ENCODE measurements at places on chromosomes 7 and 10.
A peak's percentile ranks its signal among the peaks of the same experiment; 100 is the strongest.

- DNase-seq = no peak
Measured at GRCh38 chr10:100823194-100823593, 77.8 kb downstream of the PAX2 start.

DNA sequence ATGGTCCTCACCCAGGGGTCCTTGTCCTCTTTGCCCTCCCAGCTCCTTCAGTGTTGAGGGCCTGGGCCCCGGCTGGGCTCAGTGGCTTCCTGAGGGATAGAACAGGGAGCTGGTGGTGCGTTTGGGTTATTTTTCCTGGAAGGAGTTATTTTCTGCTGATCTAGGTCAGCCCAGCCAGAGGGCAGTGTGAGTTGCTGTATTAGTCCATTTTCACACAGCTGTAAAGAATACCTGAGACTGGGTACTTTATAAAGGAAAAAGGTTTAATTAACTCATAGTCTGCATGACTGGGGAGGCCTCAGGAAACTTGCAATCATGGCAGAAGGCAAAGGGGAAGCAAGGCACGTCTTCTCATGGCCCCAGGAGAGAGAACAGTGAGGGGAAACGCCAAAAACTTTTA is 122.4 kb upstream of the PCBD1 start:
- DNase-seq = no peak

DNA sequence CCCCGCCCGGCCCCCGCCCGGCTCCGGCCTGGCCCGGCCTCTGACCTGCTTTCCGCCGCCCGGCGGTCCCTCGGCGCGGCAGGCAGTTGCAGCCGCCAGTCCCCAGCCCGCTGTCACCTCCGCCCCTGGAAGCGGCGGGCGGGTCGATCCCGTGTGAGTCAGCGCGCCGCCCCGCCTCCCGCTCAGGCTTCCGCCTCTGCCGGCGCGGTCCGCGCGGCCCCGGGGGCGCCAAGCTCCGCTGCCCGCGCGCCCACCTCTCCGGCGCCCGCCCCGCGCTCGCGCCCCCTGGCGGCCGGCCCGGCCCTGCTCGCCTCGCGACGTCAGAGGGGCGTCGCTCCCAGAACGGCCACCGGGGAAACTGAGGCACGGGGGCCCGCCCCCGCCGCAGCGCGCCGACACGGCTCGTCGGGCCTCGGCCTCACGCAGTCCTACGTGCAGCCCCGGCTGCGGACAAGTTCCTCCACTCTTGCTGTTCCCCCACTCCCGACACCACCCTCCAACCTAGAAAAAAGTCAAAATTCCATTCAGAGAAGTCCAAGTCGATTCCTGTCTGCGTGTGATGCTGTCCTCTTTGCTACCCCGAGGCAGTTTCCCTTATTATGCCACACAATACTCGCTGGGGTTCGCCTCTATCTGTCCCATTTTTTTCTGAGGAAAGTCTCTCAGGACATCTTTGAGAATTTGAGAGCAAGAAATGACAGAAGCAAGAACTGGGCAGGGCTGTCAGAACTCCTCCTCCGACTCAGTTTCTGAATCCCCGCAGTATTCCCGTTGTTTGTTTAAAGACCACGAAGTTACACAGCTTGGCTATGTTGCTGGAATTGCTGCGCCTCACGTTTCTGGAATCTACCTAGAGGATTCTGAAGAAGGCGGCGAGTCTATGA is at the start of gene DNMBP:
Gene DNMBP, minus strand, starts transcription at position 155 of the 884 bp plus-strand sequence. CDS start 37,823 bp downstream, outside the sequence.
- DNase-seq = peak; percentile 58

GRCh38 chr7:99272476-99273045 is at the start of gene MYH16:
Gene MYH16 (plus strand): TSS chr7:99272839.
- no peak for DNase-seq

GRCh38 chr10:90319188-90319914 is 538.5 kb downstream of the HTR7 start:
- DNase-seq = no peak

DNA sequence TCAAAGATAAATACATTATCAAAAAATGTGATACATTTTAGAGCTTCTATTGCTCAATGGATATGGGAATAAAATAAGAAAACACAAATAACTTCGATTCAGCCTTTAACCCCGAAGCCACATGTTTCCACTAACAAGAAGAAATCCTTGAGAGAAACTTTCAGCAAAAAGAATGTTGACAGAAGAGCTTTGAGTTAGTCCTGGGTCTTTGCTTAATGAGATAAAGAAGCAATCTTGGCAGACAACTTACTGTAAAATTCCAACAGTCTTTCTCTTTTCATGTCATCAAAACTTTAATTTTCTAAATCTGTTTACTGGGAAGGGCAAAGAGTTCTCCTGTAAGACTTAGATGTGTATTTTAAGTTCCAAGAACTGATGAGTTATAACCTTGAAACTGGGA is 810.2 kb downstream of the CNTNAP2 start:
- DNase-seq = no peak

DNA sequence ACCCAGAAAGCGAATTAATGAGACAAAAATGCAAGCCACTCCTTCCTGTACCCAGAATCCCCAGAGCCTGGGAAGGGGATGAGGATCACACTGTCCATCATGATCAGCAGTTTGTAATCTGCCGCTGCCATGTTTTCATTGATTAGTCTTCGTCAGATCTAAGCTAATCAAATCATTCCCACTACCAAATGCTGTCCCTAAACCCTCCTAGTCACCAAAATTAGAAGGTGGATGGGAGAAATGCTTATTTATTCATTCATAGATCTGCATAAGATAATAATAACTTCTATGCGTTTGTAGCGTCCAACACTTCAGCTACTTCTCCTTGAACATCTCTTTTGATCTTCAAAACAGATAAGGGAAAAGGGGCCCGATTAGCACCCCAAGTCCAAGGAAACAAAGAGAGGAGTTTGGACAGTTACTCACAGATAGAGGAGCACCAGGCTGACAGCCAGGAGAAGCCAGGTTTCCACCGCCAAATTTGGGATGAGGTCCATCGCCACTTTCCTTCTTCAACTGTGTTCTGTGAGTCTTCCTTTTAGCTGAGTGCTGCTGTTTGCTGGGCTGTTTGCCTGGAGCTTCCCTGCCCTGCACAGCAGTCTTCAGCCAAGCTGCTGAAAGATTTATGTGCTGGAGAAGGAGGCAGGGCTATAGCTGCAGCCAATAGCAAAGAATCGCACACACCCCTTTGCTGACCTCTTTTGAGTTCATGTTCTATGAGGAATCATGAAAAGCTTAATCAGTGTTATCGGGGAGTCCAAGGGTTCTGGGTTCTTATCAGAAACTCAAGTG is at the start of gene CYP3A5:
Gene CYP3A5, minus strand, starts transcription at position 597 of the 792 bp plus-strand sequence. Its CDS starts 100 bp downstream, at position 497.
- DNase-seq = no peak

- no peak for DNase-seq
Measured at GRCh38 chr10:17273403-17273802, 45.4 kb downstream of the VIM start.

DNA sequence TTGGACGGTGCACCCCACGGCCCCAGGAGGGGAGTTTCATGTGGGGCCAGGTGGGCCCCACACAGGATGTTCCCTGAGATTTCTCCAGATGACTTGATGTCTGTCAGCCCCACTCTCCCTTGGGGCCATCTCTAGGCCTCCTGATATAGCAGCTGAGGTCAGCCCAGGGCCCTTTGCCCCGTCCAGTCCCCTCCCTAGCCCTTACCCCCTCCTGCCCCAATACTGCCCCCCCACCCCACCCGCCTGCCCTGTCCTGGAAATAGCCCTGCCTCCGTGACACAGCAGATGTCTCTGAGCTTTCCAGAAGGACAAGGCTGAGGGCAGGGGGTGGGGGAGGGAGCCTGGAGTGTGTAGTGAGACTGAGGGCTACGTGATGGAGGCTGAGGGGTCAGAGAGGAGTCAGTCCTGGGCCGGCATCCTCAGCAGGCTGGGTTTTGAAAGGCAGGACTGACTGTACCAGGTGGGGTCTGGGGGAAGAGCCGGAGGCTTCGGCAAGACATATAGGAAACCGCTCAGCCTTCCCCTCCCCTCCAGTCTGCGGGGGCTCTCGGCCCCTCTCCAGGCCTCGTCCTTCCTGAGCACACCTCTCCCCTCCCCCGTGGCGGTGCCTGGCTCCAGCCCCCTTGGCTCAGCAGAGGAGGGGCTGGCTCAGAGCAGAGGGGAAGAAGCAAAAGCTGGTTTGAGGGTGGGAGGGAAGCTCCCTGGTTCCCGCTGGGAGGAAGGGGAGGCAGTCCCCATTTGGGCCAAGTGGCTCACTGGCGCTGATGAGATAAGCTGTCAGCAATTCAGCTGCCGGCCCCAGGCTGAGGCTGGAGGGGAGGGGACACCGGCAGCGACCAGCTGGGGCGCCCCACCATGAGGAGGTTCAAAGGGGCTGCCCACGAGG is 2.0 kb downstream of the FLNC start:
- DNase-seq = no peak

DNA sequence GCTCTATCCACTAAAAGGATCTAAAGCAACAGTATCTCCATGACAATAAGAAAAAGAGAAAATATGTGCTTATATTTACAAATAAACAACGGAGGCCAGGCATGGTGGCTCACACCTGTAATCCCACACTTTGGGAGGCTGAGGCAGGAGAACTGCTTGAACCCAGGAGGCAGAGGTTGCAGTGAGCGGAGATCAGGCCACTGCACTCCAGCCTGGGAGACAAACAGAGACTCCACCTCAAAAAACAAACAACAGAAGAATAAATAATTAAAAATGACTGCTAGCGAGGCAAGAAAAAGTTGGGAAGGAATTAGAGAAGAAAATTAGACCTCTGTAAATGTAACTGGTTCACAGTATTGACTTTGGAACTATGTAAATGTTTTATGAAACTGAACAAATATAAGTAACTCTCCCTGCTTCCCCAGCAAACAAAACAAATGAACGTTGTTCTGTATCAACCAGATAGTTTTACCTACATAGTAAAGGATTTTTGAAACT is 17.1 kb downstream of the TRIM24 start:
- DNase-seq = no peak

DNA sequence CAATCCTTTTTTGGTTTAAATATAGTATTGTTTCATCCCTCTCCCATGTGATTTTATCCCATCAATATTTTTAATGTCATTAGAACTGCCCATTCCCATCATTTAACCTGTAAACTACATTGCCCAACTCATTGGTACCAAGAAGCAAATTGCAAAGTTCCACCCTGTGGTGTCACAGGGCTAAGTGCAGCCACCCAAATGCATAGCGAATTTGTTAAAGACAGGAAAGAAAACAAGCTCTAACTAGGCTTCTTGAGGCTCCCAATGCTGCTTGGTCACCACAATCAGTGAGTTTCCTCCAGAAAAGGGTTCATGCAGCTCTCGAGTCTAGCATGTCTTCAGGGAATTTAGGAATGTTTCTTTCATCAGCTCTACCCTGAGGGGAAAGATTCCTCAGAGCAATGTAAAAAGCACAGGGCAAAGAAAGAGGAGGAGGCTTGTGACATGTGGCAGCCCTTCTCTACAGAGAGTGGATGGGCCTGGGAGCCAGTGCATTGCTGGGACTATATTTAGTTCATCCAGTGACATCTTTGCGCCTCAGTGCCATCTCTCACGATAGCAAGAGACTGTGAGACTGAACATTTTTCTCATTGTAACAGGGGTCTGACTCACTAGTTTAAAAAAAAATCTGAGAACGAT is 58.1 kb downstream of the CAV1 start:
- no peak for DNase-seq

- DNase-seq = no peak
Measured at GRCh38 chr7:15720849-15721471, 34.5 kb upstream of the MEOX2 start.

GRCh38 chr7:27091941-27092818 is 3.6 kb downstream of the HOXA1 start:
- no peak for DNase-seq

GRCh38 chr10:124705817-124706461 is 38.2 kb downstream of the FAM53B start:
- DNase-seq = no peak

- peak; percentile 42 for DNase-seq
Measured at GRCh38 chr10:97196223-97197029, 10.7 kb upstream of the SLIT1 start.

GRCh38 chr7:105389088-105389650 is 448 bp upstream of the SRPK2 start:
- DNase-seq = peak; percentile 10

DNA sequence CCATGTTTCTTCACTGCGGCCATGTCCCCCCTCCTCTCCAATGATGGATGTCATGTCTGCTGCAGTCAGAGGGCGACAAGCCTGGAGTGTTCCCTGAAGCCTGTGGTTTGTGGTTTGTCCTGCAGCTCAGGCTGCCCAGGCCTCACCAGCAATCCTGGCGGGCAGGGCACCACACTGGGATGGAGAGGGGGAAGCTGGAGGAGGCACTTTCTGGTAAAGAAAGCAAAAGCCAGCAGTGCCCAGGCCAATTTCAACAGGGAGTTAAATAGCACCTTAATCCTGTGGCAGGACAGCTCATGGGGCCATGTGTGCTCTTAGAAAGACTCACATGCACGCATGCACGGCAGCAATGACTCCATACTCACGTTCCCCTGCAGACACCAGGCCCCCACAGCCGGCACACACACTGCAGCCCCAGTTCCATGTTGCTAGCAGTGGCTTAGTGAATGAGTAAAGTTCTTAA is 158.3 kb downstream of the EGFR start:
- DNase-seq = no peak

- DNase-seq = no peak
Measured at GRCh38 chr10:90484518-90484917, 373.3 kb downstream of the HTR7 start.

DNA sequence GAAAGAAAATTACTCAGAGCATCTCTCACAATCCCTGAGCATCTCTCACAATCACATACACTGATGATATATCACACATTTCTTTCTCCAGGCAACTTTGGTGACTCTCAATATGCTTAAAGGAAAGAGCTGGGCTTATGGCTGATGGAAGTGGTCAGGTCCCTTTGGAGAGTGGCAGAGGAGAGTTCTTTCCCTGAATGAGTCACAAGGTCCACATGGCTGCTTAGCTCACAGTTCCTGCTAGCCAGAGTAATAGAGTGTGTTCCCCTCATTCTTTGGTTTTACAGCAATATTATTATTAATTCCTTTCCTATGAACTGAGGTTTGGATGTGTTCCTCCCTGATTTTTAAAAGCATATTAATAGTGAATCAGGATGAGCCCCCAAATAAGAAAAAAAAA is 287.4 kb downstream of the C7orf25 start:
- no peak for DNase-seq

GRCh38 chr10:3654496-3654895 is 130.5 kb downstream of the KLF6 start:
- no peak for DNase-seq

DNA sequence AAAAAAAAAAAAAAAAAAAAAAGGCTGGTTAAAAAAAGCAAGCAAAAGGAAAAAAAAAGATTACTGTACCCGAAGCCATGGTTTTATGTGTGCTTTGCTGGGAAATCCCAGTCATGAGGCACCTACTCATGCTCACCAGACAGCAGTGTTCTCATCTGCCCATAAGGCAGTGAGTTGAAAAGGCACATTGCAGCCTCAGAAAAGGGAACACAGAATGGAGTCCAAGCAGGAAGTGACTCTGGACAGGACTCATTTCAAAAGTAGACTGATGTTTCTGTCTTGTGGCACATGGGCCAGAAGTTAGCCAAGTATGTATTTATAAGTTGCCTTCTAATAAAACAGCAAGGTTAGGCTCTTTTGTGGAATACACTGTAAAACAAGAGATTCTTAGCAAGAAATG is 40.2 kb downstream of the PDSS1 start:
- DNase-seq = peak; percentile 12

All from T-helper 22 cell (primary cell).